NCI-H1417 (cell line): ENCODE measurements at places on chromosomes 4 and X.
A peak's percentile ranks its signal among the peaks of the same experiment; 100 is the strongest.

DNA sequence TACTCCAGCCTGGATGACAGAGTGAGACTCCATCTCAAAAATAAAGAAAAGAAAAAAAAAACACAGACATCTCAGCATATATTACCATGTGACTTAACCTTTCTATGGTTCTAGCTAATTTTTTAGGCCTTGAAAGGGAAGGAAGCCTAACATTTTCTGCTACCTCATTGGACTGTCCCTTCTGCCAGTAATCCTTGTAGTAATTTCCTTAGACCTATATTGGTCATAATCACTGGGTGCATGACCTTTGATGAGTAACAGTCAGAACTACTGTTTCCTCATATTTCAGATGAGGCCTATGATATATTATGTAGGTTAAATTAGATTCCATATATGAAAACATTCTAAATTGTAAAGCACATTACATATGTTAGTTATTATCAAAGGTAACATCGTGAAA is 9.6 kb downstream of the XIAP start:
- no peak for DNase-seq

DNA sequence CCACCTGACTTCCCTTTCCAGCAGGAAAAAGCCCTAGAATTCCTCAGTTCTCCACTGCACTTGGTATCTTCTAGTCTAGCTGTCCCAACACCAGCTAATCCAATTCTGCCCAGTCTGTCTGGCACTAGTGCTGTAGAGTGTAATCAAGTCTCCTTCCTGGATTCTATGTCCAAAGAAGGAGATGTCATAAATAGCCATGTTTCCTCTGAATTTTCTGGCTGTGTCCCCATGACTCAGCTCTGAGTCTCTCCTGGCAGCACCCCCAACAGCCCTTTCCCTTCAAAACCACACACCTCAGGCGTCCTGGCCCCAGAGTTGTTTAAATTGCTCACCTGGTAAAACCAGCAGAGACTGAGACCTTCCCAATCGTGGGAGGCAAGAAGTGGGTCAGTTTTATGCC is 197.2 kb downstream of the GRXCR1 start:
- no peak for DNase-seq

- no peak for DNase-seq
These were observed 32.2 kb downstream of the CFAP299 start for GRCh38 chr4:80367737-80368136.

- DNase-seq = no peak
These were observed 11.2 kb upstream of the KDR start for GRCh38 chr4:55136634-55137033.

DNA sequence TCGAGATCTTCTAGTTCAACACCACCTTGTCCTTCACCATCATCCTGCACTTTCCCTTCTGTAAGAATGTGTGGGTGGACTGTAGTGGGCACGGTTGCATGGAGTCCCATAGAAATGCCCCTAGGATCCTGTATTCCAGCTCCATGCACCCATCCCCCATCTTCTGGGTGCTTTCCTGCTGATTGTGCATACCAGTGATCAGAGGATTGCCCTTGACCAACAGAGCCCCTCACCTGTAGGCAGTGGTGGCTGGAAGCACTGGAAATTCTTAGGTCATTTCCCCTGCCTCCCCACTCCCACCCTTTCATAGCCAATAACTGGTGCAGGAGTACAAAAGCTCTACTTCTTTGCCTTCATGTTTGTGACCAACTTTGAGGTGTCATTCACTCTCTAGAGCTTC is 213.4 kb upstream of the ARSJ start:
- no peak for DNase-seq

DNA sequence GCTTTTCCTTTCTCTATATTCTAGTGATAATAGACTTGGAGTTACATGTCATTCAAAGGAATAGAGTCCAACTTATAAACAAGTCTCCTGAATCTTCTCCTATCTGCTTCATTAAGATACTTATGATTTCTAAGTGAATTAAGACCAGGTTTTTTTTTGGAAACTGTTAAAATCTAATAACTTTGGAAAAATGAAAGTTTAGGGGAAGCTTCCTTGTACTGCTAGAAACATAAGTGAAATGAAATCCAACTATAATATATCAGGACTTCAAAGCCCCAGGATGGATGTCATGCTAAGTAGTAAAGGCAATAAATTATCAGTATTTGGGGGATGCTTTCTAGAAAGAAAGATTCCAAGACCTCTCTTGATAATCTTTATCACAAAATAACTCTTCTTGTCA is 24.8 kb downstream of the GRIA2 start:
- DNase-seq = no peak

DNA sequence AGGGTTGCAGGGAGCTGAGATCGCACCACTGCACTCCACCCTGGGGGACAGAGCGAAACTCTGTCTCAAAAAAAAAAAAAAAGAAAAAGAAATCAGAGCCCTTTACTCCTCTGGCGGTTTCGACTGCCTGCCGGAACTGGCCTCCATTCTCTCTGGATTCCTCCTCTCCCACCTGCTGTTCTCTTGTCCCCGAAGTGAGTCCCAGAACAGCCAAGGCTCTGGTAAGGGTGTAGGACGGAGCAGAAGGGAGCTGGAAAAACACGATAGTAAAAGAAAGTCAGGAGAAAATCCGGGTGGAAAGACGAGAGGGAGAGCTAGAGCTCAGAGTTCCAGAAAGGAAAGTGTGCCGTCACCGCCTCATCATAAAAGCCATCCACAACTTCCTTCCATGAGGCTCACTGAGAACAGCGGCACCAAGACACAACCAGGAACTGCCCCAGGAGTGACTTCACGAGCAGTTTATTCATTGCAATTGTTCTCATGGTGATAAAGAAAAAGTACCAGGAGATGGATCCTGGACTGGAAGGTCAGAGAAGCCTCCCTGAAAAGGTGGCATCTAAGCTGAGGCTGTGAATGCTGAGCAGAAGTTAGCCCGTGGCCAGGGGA is 12.3 kb downstream of the TLR3 start:
- DNase-seq = no peak

DNA sequence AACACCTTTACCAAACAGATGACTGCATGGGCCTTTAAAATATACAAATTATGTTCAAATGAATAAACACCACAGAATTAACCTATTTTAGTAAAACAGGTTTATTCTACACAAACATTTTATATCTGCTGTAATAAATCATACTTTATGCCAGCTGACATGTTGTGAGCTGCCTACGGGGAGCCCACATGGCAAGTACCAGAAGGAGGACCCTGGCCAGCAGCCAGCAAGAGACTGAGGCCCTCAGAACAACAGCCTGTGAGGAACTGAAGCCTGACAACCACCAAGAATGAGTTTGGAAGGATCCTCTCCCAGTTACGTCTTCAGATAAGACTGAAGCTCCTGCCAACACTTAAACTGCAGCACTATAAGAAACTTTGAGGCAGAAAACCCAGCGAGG is 377.0 kb downstream of the PDGFC start:
- DNase-seq = peak; percentile 50

- DNase-seq = no peak
These were observed 148.7 kb downstream of the FGF16 start for GRCh38 chrX:77595848-77596247.
